Stimulated activated CD8-positive, alpha-beta memory T cell treated with anti-CD3 and anti-CD28 coated beads, Interleukin-7, amount 100 ng/mL, for 24 hours (primary cell): ENCODE measurements at places on chromosomes 12 and 14.

DNA sequence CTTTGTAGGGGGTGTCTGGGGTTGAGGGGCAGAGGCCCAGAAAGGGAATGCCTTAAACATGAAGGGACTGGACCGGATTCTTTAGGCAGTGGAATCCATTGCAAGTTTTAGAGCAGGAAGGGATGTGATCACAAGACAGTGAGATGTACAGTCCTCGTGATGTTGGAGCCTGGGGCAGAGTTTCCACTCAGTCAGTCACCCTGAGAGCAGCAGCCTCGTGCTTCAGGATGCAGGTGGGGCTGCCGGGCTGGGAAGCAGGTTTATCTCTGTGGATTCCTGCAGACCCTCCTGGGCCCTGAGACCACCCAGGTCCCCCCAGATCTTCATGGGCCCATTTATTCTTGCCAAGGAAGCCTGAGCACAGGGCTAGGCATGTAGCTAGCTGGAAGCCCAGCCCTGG is 38.5 kb downstream of the RIN3 start:
- DNase-seq, result no peak

DNA sequence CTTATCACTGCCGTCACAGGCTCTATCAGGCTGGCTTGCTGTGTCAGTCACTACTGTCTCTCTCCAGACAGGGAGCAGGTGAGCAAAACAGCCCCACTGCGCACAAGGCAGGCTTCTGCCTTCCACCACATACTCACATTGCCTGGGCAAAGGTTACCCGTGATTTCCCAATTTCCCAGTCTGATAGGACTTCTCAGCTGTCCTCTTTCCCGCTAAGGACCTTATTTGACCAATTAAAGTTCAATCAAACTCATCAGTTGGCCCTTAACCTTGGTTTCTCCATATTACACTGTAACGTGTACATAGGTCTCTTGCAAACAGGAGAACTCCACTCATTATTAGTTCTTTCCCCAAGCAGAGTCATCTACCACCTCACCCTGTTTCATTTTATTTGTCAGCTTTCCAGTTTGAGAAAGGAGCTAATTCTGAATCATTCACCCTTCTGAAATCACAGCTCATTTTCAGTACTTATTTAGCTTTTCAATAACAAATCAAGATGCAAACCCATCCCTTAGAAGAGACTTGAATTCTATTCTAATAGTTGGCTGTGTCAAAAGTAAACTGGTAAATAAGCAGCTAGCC is 170.8 kb downstream of the ESR2 start:
- DNase-seq, result no peak

DNA sequence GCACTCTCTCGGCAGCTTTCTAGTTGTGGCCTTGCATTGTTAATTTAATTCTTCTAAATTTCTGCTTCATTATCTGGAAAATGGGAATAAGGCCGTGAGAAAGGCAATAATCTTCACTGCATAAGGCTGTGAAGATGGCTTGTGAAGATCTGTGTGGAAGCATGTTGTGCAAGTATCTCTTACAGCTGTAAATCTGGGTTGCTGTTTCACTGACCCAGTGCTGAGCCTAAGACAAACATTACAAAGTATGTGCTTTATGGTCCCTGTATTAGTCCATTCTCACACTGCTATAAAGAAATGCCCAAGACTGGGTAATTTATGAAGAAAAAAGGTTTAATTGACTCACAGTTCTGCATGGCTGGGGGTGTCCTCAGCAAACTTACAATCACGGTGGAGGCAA is 101.0 kb upstream of the PTPRR start:
- no peak for DNase-seq

DNA sequence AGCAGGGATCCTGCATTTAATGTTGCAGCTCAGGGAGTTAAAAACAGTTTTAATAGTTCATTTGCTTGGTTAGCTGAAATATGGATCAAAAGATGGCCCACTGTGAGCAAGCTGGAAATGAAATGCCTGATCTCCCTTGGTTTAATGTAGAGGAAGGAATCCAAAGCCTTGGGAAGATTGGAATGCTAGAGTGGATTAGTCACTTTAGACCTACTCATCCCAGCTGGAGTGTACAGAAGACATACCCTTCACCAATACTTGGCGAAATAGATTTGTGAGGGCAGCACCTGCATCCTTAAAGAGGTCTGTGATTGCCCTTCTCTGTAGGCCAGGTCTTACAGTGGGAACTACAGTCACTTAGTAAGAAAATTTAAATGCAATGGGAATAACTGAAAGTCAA is 58.0 kb upstream of the KRAS start:
- DNase-seq, result no peak

DNA sequence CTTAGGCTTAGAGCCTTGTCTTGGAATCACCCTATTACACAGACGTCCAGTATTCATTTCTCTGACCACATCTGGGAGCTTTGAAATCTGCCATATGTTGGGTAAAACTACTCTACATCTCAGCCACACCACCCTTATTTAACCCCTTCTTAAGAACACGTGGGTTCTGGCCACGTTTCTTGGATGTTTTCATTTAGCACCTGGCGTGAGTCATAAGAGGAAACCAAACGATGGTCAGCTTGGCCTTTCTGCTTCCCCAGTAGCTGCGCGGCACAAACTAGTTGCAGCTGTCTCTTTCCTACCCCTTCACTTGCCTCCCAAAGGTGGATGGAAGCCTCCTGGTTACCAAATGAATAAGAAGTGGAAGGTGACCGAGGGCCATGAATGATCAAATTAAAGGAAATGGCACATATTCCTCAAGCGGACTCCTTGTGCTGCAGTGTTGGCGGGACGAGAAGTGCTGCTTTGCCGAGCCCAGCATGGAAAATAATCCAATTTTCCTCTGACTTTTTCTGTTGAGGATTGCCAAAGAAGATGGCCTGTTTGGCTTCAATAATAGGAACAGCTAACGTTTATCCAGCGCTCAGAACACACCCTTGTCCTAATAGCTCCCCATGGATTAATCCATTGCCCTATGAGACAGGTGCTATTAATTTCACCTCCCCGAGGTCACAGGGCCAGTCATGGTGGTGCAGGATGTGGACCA is 154.1 kb downstream of the ZNF664 start:
- no peak for DNase-seq

GRCh38 chr12:10031321-10031720 is 839 bp downstream of the CLEC9A start:
- no peak for DNase-seq

- no peak for DNase-seq
Measured at GRCh38 chr14:35861204-35861868, 35.2 kb downstream of the BRMS1L start.

- no peak for DNase-seq
Measured at GRCh38 chr12:31326736-31327659, 1.0 kb upstream of the SINHCAF start.

GRCh38 chr14:58872061-58872460 is 234.3 kb downstream of the DACT1 start:
- no peak for DNase-seq

- DNase-seq, result no peak
Measured at GRCh38 chr14:75609606-75610475, 31.4 kb downstream of the FLVCR2 start.

- DNase-seq, result no peak
Measured at GRCh38 chr14:95222870-95223398, 65.6 kb upstream of the DICER1 start.

DNA sequence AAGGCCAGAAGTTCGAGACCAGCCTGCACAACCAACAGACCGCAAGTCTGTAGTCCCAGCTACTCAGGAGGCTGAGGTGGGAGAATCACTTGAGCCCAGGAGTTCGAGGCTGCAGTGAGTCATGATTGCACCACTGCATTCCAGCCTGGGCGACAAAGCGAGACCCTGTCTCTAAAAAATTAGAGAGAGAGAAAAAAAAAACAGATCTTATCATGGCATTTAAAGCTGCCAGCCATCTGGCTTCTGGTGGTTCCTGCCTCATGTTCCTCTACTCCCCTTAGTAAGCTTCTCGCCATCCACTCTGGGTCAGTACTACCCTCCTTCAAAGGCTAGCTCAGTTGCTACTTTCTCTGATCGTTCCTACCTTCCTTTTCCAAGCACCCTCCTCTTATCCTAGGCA is 16.1 kb downstream of the CLSTN3 start:
- DNase-seq, result no peak

GRCh38 chr12:115194448-115194847 is 510.5 kb upstream of the TBX3 start:
- no peak for DNase-seq

DNA sequence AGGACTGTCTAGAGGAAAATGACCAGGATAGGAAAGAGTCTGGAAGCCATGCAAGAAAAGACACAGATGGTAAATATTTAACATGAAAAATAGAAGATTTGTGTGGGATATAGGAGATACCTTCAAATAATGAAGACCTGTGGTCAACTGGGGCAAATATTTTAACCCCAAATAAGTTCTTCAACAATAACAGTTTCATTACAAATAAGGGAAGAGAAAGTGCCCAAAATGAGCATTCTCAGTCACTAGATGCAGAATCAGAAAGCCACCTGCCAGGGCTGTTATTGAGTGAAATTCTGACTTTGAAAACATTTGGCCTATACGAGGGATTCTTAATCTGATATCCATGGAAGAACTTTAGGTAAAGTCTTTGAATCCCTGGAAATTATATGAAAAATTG is 231.2 kb upstream of the PLEKHG7 start:
- no peak for DNase-seq

DNA sequence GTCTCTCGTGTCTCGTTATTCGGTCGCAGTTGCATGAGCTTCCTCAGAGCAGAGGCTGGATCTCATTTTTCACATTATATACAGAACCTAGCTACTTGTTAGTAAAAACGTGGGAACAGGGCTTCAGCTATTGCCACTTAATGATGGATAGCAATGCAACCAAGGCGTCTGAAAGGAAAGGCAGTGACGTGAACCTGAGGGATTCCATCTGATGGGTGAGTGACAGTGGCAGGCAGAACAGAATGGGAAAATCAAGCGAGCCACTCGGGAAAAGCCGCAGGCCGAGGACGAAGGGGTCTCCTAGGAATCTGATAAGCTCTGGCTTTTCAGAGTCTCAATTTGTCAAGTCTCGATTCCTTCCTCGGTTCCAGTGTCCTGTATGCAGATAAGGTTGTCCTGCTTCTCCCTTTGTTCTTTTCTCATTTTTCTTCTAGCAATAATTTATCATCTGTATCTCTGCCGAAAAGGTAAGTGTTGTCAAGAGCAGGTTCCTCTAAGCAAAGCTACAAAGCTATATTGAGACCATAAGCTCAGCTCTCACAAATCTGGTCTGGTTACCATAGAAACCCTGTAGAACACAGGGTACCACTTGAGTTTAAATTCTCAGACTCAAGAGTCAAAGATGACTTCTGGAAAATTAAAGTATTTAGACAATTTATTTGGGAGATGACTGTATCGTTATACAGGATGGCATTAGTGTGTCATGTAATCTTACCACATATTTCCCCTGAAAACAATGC is 416.6 kb downstream of the GLT1D1 start:
- no peak for DNase-seq

DNA sequence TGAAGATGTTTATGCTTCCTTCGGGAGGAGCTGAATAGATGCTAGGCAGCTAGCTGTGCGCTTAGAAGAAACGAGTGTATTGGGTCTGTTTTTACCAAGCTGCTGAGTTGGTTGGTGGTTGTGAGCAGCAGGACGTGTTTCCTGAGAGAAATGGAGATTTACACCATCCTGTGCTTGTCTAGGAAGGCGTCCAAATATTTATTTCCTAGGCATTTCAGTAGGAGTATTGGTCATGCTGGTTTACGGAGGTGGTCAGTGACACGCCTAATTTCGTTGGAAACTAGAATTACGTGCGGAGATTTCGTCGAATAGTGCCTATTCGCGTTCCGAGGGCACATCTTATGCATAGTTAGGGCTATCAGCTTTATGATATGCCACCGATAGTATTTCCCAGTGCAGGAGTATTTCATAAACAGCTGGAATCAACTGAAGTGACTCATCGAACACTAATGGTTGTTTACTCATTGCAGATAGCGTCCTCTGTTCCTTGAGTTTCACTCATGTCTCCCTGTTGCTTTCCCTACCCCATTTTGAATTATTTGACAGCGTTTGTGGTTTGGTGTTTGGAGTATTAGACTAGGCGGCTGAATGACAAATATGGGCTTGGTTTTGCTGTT is 780 bp downstream of the TBC1D15 start:
- DNase-seq, result no peak

DNA sequence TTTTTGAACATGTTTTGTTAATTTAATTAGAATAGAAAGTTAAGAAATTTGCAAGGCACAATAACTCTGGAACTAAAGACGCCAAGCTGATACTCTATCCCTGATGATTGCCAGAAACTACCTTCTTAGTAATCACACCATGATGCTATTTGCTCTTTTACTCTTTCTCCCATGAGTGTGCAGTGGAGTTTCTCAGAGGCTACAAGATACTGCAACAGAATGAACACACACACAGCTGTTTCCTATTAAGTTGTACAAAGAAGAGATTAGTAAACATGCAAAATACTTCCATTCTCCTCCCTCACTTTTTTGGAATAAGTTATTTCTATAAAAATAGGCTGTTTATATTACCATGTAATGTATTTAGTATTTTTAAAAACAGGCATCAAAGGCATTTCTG is 1367.5 kb downstream of the AACS start:
- no peak for DNase-seq
